ENCODE measurements at places on chromosomes 12 and 14.
A peak's percentile ranks its signal among the peaks of the same experiment; 100 is the strongest.

DNA sequence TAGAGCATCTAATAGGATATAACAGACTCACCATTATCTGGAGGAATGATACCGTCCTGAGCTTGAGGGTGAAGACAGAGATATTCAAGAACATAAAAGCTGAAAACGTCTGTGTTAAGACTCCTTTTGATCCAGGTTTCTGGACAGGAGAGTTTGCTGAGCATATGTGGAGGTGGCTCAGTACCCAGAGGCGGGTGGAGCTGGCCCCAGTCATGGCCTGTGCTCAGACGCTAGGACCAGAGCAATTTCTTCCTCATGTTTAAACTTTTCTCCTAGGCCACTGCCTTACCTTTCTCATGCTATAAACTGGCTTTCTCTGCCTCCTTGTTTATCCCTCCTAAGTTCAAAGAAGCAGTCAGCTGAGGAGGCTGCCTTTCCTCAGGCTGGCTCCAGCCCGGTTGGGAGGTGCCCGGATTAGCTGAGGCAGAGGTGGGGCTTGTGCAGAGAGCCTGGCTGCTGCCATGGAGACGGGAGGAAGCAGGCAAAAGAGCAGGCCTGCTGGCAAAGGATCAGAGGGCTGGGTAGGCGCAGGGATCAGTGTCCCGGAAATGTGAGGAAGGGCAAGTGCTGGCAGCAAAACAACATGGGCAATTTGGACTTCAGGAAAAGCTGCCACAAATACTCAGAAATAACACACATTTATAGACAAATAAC lies 13.7 kb downstream of the COA8 start:
- DNase-seq, result no peak

DNA sequence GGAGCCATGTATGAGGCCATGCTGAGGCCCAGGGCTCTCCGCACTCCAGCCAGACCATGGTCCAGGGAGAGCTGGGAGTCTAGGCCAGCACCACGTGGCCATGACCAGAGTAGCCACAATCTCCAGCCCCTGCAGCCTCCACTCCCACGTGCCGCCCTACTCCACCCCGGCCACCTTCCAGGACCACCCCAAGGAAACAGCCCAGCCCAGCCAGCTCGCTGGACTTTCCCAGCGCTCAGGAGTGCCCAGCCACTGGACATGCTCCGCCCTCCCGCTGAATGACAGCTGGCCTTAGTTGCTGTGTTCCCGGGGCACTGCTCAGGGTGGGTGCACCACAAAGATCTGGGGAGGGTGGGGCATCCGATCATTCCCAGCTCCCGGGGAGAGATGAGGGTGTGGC lies 2.1 kb upstream of the C14orf180 start:
- no peak for DNase-seq

GRCh38 chr12:11821386-11822080 lies 172.1 kb downstream of the ETV6 start:
- DNase-seq, result no peak

DNA sequence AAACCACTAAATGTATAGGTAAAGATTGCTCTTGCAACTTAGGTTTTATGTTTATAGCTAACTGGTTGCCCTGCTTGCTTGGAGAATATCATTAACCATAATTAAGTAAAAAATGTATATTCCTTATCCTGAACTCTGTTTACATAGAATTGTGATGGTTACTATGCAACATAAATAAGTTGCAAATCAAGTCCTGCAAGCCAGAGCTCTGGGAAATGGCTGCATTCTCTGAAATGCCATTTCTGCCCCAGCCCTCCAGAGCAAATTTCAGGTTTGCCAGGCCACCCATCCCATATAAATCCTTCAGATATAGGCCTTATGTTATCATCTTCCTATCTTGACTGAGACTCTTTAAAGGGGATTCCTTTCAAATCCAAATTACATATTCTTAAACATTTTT lies 118.4 kb upstream of the MYF6 start:
- DNase-seq, result no peak

- DNase-seq, result no peak
Observed at GRCh38 chr12:28227251-28227650, 37.0 kb downstream of the CCDC91 start.

GRCh38 chr12:52390739-52391617 lies 5.5 kb upstream of the KRT84 start:
- no peak for DNase-seq

- no peak for DNase-seq
Observed at GRCh38 chr12:49126852-49127763, 4.1 kb downstream of the TUBA1B start.

DNA sequence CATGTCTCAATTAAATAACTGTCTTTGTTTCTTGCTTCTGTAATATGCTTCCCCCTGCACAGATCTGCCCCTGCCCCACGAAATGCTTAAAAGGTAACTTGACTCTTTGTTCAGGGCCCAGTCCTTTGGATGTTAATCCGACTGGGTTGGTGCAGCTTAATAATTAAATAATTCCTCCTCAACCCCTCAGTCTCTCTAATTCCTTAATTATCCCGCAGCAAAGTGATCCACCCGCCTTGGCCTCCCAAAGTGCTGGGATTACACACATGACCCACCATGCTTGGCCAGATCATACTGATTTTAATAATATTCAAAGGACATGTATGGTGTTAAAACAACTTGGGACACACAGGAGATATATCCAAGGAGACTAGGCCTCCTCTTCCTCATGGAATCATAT lies 18.2 kb upstream of the ANAPC7 start:
- no peak for DNase-seq

GRCh38 chr12:106010741-106011140 lies 128.0 kb downstream of the NUAK1 start:
- no peak for DNase-seq

GRCh38 chr12:1355396-1355795 lies 239.0 kb downstream of the FBXL14 start:
- DNase-seq, result no peak

DNA sequence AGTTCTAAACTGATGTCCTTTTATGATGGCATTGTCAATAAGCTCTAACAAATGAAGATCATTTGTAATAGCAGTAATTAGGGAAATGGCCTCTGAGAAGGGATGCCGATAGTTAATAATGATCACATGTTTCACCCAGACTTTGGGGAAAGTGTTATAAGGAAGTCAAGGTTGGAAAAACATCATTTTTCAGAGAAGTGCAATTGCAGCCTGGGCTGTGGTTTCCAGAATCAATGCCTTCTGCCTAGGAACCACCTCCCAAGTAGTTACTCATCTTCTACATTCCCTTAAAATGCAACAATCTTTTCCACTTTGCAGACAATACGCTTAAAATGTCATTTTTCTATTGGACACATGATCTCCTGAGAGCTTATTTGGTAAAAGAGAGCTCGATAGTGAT lies 879 bp downstream of the EDDM3A start:
- no peak for DNase-seq

DNA sequence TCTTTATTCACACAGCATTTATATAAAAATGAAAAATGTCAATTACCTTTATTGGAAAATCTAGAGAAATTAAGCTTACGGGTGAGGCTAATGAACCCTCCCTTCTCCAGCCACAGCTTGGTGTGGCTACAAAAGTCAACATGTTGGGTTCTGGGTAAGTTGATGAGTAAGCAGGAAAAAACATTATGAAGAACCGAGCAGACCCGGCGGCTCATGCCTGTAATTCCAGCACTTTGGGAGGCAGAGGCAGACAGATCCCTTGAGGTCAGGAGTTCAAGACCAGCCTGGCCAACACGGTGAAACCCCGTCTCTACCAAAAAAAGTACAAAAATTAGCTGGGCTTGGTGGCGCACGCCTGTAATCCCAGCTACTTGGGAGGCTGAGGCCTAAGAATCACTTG lies 10.9 kb downstream of the NAA25 start:
- no peak for DNase-seq

DNA sequence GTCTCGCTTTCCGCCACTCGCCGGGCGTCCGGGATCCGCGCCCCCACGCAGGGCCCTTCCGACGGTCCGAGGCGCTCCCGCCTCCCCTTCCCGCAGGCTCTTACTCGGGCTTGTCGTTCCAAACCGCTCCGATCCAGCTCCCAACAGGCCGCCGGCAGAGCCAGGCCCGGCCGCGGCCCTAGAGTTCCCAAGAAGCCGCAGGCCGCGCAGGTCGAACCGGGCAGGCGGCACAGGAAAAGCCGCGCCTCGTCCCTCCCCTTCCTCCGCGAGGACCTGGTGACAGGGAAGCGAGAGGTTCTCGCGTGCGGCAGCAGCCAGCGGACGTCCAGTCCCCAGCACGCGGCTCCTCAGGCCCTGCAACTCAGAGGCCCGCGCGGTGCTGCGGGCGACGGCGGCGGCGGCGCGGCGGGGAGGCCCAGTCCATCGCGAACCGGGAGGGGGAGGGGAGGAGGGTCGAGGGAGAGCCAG lies 272 bp downstream of the HECTD1 start:
- DNase-seq, result peak; percentile 95

DNA sequence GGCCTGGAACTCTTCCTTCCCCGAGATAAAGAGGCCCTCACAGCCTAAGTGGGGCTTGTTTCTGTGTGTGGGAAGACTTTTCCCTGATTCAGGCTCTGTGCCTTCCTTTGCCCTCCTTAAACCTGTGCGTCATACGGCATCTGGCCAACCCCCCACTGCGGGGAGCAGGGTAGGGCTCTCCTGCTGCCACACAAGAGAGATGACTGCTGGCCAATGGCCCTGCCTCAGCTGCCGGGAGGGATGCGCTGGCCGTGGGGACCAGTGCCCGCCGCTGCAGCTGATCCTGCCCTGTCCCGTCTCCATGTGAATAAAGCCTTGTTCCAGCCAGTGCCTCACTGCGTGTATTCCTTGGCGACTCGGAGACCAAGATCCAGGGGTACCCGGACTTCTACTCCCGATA lies 42.5 kb upstream of the BEGAIN start:
- DNase-seq, result no peak

- no peak for DNase-seq
Observed at GRCh38 chr12:120720234-120720986, 5.2 kb upstream of the ACADS start.

DNA sequence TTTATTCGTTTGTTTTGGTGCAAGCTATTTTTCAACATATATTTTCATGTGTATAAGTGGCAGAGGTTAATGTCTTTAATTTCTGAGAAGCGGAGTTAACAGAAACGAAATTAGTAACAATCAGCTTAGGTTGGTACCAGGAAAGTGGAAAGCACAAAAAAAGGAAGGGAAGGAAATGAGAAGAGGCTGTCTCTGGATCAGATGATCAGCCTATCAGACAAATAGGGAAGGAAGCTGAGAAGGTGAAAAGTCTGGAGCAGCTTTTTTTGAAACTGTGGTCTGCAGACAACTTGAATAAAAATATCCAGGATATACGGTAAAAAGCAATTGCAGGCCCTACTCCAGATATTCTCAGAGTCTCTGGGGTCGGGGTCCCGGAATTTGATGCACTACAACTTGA lies 265.0 kb downstream of the SSPN start:
- DNase-seq, result no peak

- no peak for DNase-seq
Observed at GRCh38 chr12:121089031-121089812, 43.5 kb upstream of the P2RX7 start.

DNA sequence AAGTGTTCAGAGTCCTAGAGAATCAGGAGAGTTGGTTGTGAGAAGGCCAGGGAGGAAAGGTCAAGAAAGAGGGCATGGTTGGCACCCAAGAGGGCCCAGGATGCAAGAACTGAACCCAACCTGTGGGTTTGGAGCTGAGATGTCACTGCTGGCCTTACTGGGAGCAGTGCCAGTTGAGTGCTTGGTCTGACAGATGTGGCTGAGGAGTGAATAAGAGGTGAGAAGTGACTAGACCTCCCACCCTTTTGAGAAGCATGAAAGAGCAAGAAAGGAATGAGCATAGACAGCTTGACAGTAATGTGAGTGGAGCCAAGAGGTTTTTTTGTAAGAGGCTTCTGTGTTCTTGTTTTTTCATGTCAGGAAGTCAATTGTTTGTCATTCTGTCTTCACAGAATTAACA lies 95.3 kb downstream of the FGD4 start:
- no peak for DNase-seq

- no peak for DNase-seq
Observed at GRCh38 chr14:21965042-21965441, 291.4 kb upstream of the OR4E1 start.

- DNase-seq, result no peak
Observed at GRCh38 chr14:104370256-104370870, 209.2 kb upstream of the C14orf180 start.

DNA sequence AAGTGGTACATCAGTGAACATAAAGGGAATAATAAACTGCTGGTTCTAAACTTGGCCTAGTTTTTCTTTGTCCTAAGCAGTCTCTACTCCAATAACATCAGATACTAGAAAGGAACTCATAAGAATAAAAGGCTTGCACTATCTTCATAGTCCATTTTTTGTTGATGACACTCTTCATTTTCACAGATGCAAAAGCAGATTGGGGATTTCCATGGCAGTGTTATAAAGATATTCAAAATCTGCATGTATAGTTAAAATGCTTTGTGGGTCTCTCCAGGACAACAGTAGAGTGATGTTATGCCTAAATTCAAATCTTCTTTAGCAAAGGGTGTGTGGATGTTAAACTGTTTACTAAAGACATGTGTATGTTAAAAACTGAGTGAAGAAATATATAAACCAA lies 745.8 kb downstream of the TRHDE start:
- DNase-seq, result no peak

- no peak for DNase-seq
Observed at GRCh38 chr14:90504643-90505042, 107.8 kb downstream of the CALM1 start.

DNA sequence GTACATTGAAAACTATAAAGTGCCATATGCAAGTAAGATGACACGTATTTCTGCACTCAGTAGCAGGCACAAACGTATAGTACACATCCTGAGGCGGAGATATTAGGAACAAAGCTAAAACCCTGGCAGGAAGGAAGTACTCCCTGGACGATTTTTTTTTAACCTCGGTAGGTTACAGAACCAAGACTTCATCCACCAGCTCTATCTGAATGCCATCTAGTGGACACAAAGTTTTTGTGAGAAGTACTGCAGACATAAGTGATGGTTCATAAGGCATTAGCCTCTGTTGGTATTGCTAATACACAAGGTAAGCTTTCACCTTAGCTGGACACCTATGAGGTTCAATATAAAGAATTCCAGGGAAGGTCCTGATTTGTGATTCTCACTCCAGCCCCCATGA lies 83.0 kb upstream of the CCDC196 start:
- DNase-seq, result peak; percentile 8

DNA sequence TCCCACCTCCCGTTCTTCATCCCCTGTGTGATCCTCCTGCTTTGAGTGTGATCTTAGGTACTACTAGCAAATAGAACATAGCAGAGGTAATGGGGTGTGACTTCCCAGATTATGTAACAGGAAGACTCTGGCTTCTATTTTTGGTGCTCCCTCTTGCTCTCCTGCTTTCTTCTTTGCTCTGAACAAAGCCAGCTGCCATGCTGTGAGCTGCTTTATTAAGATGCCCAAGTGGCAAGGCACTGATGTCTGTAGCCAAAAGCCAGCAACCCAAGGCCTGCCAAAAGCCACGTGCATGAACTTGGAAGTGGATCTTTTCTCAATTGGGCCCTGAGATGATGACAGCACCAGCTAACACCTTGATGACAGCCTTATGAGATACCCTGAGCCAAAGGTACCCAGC lies 5.8 kb upstream of the MFAP5 start:
- no peak for DNase-seq

Measured in B cell (primary cell).